Karpas-422 (cell line): ENCODE measurements at places on chromosomes 7 and 10. TPM values are rescaled to one million over a fixed set of nuclear protein-coding genes. Genes with fewer than 3 reads are reported as not detected.

DNA sequence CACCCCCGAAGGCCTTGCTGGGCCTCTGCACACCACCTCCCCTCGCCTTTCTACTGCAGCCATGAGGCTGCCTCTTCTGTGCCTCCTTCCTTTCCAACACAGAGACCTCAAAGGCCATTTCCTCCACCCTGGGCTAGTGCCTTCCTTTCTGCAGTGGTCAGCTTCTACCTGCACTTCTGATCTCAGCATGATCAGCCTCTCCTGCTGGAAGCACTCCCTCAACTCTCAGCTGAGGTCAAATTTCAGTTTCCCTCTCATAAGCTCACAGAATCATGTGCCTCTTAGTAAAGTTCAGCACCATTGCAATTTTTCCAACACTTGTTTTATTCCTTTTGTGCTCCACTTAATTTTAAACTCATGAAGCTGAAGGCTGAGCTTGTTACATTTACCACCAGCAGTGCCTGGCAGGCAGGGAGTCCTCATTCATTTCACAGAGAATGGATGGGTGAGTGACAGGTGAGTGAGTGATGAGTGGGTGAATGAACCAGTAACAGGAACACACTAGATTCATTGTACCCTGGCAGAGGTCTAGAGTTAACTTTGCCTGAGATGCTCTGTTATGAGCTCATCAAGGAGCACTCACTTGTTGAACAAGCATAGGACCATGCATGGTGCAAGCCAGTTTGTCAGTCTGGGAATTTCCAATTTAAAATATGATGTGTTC lies 124.0 kb upstream of the PRSS58 start:
- no peak overlapping the region for H3K27ac ChIP-seq
- H3K4me1 ChIP-seq = no peaks in the 10 kb centered on the region
- no peaks in the 10 kb centered on the region for H3K36me3 ChIP-seq
- H3K4me3 ChIP-seq = no peak overlapping the region
- DNase-seq = no peak
- H3K27me3 ChIP-seq = no peaks in the 10 kb centered on the region

- H3K27ac ChIP-seq = no peak overlapping the region
- no peaks in the 10 kb centered on the region for H3K27me3 ChIP-seq
- peak; percentile 65 for DNase-seq
- H3K36me3 ChIP-seq = no peaks in the 10 kb centered on the region
- H3K4me1 ChIP-seq = peaks cover 42% of the 10 kb centered on the region
Measured at GRCh38 chr10:119663866-119664698, 12.9 kb downstream of the BAG3 start.

DNA sequence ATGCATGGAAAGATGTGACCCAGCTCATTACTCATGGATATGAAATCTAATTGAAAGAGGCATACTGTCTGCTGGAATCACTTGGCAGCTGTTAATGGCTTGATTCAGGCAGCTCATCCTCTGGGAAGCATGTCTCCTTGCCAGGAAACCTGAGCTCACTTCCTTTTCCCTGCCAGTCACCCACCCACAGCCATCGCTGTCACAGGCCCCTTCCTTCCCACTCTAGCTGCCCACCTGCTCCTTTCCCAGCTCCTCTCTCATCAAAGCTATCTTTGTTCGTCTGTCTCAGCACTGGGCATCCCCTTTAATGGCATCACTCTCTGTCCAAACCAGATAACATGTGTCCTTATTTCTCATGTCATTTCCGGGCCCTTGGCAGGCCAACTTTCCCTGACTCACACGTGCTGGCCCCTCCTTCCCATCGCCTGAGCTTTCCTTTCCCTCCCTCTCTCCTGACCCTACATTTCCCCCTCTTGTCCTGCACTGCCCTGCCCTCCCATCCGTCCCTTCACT lies 721.9 kb downstream of the TNS3 start:
- no peaks in the 10 kb centered on the region for H3K36me3 ChIP-seq
- no peak overlapping the region for H3K4me3 ChIP-seq
- H3K4me1 ChIP-seq = no peaks in the 10 kb centered on the region
- no peak overlapping the region for H3K27ac ChIP-seq

DNA sequence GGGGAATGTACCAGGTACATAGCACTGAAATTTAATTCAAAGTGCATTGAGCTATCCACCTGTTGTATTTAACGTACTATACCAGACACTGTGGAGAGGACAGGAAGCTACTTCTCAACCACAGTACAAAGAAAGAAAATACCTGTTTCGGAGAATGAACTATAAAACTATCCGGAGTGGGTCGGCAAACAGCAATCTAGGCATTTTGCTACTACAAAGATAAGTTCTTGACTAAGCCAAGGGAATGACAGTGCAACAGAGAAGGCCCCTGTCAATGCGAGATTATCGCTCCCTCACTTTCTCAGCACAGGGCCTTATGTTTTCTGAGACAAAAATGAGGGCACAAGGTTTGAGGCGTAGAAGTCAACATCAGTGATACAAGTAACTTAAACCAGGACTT lies 27.4 kb downstream of the SFMBT2 start:
- no peak overlapping the region for H3K27ac ChIP-seq
- peaks cover 59% of the 10 kb centered on the region for H3K36me3 ChIP-seq
- no peak for DNase-seq
- H3K4me3 ChIP-seq = no peak overlapping the region
- H3K4me1 ChIP-seq = no peaks in the 10 kb centered on the region
- no peaks in the 10 kb centered on the region for H3K27me3 ChIP-seq

DNA sequence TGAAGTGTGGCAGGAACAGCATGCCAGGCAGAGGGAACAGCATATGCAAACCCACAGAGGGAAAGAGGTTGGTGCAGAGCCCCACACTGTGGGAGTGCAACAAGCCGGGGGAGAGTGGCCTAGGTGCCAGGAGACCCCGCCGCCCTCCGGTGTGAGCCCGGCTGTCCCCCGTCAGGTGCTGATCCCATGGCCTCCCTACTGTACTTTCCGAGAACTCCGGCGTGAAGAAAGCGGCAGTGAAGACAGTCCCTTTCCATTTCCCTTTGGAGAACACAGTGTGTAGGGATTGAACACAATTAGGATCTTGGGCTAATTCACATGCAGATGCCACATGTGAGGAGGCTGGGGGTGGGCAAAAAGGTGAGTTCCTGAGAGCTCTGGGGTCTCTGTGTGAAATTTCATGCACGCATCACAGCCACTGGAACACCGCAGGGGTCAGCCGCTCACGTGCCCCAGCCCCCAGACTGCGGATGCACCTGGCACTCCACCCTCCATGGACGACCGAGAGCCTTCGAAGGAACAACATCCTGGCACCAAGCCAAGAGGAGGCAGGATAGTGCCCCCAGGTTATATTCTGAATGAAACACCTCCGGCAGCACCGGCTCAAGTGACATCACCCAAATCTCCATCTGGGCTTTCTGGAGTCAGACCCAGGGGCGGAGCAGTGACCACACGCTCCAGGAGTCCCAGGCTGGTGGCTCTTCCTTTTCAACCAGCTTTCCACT lies 82.1 kb upstream of the PPP2R2D start:
- H3K27me3 ChIP-seq = no peaks in the 10 kb centered on the region
- no peaks in the 10 kb centered on the region for H3K4me1 ChIP-seq
- no peak for DNase-seq
- no peak overlapping the region for H3K27ac ChIP-seq
- no peaks in the 10 kb centered on the region for H3K36me3 ChIP-seq

- no peak overlapping the region for H3K27ac ChIP-seq
Measured at GRCh38 chr7:23938937-23939552, 229.0 kb downstream of the STK31 start.

- H3K4me1 ChIP-seq = peaks cover 33% of the 10 kb centered on the region
- H3K36me3 ChIP-seq = no peaks in the 10 kb centered on the region
- no peak overlapping the region for H3K4me3 ChIP-seq
- peak; percentile 40 for DNase-seq
- H3K27me3 ChIP-seq = no peaks in the 10 kb centered on the region
Measured at GRCh38 chr10:938941-939678, 7.6 kb upstream of the LARP4B start.

GRCh38 chr7:18558503-18558902 lies 63.0 kb downstream of the HDAC9 start:
- DNase-seq = no peak
- H3K27me3 ChIP-seq = no peaks in the 10 kb centered on the region
- H3K4me1 ChIP-seq = peaks cover 28% of the 10 kb centered on the region
- no peak overlapping the region for H3K4me3 ChIP-seq
- H3K27ac ChIP-seq = no peak overlapping the region

- no peak overlapping the region for H3K27ac ChIP-seq
- H3K27me3 ChIP-seq = no peaks in the 10 kb centered on the region
- peaks cover 15% of the 10 kb centered on the region for H3K4me1 ChIP-seq
- H3K4me3 ChIP-seq = no peak overlapping the region
- no peak for DNase-seq
Measured at GRCh38 chr10:79468841-79469585, 23.6 kb upstream of the ZCCHC24 start.

GRCh38 chr10:123100030-123100762 lies 35.6 kb upstream of the HMX3 start:
- no peaks in the 10 kb centered on the region for H3K36me3 ChIP-seq
- no peak overlapping the region for H3K27ac ChIP-seq
- H3K4me1 ChIP-seq = no peaks in the 10 kb centered on the region
- DNase-seq = peak; percentile 69

Gene C7orf25
- 1.1 and 1.8 TPM in 2 replicates for total RNA-seq

Gene ORAI2
- total RNA-seq = 2.8 and 7.8 TPM in 2 replicates

Gene PROSER2
- not detected in 2 replicates for total RNA-seq

Gene MMS19
- 45.2 and 56.0 TPM in 2 replicates for total RNA-seq

Gene CARD11
- 38.5 and 87.2 TPM in 2 replicates for total RNA-seq

Gene AKR1C3
- not detected in 2 replicates for total RNA-seq
